ENCODE measurements at places on chromosomes 2 and 18.

- DNase-seq: no peak
Measured at GRCh38 chr2:128750328-128751165, 431.9 kb upstream of the HS6ST1 start.

DNA sequence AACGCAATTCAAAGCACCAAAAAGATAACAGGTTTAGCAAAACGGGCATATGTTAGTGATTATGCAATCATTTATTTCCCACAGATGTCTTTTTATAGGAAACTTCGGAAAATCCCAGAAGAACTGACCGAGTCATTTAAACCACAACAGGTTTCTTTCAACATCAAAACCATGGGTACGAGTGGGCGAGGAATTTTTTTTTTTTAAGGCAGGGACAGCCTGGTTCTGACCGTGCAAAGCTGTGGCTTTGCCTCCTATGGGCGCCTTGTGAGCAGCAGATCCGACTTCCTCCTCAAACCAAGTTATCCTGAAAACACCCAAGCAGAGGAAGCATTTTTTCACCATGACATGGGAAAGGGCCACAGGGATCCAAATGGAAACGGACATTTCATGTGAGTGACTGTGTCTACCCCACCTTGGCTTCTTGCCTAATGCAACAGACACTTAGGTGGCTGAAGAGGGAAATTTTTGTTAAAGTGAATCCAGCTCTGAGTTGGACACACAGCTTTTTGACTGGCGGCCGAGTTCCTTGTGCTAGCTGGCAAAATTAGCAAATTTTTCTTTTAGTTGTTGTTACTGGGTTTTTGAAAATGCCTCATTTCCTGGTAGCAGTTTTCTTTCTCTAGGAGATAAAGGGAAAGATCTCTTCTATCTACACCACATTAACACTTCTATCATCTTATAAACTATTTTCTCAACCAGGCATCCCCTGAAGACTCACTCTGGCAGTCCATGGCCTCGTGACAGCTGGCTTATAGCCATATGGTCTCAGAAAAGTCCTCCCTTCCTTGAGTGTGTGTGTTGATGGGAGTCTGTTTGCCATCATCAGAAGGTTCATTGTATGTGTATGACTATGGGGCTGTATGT lies 487.4 kb upstream of the ZEB2 start:
- no peak for DNase-seq

DNA sequence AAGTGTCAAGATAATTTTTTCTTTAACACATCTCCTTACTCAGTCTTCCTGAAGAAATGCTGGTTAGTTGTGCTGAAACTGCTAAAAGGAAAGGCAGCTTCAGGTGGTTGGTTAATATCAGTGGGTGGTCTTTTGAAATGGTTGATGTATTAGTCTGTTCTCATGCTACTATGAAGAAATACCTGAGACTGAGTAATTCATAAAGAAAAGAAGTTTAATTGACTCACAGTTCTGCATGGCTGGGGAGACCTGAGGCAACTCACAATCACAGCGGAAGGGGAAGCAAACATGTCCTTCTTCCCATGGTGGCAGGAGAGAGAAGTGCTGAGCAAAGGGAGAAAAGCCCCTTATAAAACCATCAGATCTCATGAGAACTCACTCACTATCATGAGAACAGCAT lies 125.9 kb upstream of the CYRIA start:
- DNase-seq: no peak

- DNase-seq: no peak
Measured at GRCh38 chr18:62523255-62523588, 397 bp downstream of the ZCCHC2 start.

DNA sequence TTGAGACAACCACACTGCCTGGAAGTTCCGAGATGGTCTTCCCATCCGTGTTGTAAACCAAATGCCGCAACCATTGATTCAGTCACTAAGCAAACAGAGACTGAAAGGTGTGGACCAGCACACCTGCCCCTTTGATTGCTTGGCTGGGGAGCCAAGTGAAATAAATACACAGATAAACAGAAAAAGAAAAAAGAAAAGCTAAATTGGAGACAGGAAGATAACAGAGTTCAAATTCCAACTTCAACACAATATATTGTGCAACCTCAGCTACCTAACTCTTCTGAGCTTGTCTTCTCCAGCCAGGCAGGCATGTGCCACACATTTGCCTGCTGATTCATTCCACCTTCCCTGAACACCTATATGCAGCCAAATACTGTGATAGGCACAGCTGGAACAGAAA lies 110.9 kb downstream of the PID1 start:
- DNase-seq: no peak

DNA sequence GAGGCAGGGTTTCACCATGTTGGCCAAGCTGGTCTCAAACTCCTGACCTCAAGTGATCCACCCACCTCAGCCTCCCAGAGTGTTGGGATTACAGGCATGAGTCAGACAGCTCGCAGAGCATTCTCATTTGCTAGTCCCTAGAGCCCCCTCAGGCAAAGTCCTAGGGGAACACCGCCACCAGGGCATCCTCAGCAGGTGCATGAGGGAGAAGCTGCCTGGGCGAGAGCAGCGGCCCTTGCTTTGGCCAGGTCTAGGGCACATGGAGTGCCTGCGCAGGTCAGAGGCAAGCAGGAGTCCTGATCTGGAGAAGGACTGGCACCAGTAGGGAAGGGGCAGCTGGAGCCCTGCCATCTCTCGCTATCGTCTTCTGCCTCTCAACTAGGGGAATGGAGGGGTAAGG lies 32.4 kb downstream of the NGEF start:
- no peak for DNase-seq

DNA sequence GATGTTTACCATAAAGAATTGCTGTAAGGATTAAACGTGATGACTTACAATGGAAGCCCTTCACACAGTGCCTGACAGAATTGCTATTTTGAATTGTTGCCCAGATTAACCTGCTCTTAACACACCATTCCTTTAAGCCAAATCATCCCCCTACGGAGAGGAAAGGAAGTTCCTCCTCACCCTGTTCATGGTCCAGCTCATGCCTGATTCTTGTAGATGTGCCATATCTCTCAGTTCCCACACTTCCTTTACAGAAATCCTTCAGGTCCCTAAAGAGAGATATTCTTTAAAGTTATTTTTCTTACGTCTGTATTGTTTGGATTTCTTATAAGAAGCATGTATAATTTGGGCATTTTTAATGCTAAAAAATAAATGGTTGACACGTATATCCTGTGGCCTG lies 127.5 kb upstream of the DAPL1 start:
- peak; percentile 42 for DNase-seq
